AG08395 (cell line): ENCODE measurements at places on chromosomes 6 and 20.
A peak's percentile ranks its signal among the peaks of the same experiment; 100 is the strongest.

- peak; percentile 77 for DNase-seq
Measured at GRCh38 chr20:61520893-61521460, 268.9 kb downstream of the CDH4 start.

DNA sequence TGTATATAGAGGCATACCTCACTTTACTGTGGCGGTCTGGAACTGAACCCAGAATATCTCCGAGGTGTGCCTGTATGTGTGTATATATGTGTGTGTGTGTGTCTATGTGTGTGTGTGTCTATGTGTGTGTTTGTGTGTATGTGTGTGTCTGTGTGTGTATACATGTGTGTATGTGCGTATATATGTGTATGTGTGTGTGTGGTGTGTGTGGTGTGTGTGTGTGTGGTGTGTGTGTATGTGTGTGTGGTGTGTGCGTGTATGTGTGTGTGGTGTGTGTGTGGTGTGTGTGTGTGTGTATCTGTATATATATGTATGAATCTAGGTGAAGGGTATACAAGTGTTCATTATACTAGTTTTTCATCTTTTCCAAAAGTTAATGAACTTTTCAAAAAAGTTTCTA lies 4.2 kb upstream of the NPEPL1 start:
- no peak for DNase-seq

DNA sequence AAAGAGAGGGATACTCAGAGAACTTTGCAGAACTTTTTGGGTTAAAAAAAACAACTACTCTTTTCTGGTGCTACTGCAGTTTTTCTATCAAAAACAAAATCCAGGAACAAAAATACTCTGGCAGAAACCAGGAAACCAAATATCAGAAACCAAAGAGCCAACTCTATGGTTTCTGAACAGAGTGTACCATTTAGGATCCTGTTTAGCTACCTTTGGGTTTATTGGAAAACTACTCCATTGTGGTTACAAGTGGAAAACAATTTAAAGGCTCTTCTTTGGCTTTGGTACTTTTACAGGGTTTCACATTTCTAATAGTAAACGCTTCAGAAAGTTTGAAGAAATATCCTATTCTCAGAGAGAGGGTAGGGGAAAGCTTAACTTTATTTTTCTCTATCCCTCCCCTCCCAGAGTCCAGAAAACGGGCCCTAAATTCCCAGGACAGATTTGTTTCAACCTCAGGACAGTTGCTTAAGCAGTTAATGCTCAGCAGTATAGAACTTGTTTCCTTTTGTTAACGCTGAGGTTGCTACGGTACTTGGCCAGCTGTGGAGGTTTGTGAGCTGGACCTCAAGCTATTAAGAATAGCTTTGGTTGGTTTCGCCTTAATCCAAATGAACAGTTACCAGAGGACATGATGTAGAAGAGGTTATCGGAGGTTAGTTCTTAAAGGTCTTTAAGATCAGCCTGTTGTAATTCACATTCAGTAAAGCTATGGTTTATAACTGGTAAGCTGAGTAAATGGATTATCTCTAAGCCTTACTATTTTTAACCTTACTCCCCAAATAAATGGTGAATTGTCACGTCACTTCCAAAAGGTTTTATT lies 47.9 kb downstream of the FOXO3 start:
- DNase-seq: no peak

DNA sequence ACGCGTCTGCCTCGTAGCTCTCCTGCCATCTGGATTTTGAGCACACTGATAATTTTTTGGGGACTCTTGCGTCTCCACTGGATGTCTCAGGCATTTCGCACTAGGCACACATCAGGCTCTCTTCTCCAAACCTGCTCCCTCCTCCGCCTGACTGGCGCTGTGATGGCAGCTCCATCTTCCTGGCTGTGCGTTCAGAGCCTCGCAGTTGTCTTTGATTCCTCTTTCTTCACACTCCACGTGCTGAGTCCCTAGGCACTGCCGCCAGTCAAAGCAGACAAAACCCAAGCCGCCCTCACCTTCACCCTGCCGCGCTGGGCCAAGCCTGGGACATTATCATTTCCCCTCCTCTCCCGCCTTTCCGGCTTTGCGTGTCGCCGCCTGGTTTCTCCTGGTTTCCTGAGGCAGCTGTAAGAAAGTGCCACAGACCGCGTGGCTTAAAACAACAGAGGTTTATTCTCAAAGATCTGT lies 778 bp downstream of the PSMG4 start:
- peak; percentile 36 for DNase-seq

DNA sequence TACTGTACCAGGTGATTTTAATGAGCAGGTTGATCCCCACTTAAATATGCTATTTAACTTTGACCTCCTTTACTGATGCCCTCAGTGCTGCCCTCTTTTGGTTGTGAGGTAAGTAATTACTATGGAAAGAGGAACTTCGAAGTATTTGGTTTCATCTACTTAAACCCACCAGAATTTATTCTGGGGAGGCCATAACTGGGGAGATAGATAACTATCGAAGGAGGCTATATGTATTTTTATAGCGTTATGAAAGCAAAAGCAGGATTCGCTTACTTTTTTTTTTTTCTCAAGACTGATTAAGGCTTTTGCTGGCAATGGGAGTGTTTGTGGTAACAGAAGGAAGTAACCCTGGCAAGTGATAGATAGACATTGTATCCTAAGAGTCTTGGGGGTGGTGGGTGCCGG lies 168.9 kb upstream of the CENPW start:
- no peak for DNase-seq

GRCh38 chr6:151021896-151022295 lies 156.4 kb downstream of the MTHFD1L start:
- DNase-seq: no peak

GRCh38 chr6:66940003-66940402 lies 1233.0 kb upstream of the EYS start:
- DNase-seq: no peak

DNA sequence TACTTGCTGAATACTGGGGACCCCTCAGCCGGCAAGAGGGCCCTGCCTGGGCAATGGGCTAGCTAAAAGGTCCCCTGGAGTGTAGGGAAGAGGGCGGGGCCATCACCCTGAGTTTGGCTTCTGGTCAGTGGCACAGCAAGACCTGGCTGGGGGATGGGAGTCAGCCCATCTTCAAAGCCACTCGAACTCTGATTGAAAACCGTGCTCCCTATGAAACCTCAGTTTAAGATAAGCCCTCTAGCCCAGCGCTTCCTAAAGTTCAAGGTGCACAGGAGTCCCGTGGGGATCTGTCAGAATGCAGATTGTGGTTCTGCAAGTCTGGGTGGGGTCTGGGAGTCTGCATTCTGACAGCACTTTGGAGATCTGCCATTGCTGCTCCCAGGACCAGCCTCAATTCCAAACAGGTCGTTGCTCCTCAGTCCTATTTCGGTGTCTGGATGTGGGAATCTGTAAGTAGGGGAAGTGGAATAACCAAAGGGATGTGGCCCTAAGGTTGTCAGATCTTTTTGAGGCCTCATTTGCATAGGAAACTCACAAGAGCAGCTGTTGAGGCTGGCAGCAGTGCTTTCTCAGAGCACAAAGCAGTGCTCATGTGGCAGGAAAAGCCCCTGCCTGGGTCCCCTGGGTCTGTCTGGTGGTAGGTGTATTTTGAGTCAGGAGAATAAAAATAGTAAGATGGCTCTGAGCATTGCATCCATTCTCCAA lies 85.3 kb upstream of the SCP2D1 start:
- DNase-seq: no peak

DNA sequence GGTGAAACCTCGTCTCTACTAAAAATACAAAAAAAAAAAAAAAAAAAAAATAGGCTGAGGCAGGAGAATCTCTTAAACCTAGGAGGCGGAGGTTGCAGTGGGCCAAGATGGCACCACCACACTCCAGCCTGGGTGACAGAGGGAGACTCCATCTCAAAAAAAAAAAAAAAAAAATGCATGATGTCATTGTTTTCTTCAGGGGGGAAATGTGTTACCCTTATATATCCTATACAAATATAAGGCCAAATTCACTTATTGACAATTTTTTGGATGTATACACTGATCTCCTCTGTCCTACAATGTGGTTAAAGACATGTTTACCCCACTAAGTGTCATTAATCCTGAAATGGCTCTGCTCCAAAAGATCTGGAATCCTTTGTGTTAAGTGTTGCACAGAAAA lies 73.1 kb downstream of the TPBG start:
- no peak for DNase-seq

- DNase-seq: no peak
Measured at GRCh38 chr6:41050536-41050935, 2.5 kb upstream of the APOBEC2 start.

GRCh38 chr20:6770786-6771100 lies 3.3 kb downstream of the BMP2 start:
- no peak for DNase-seq

DNA sequence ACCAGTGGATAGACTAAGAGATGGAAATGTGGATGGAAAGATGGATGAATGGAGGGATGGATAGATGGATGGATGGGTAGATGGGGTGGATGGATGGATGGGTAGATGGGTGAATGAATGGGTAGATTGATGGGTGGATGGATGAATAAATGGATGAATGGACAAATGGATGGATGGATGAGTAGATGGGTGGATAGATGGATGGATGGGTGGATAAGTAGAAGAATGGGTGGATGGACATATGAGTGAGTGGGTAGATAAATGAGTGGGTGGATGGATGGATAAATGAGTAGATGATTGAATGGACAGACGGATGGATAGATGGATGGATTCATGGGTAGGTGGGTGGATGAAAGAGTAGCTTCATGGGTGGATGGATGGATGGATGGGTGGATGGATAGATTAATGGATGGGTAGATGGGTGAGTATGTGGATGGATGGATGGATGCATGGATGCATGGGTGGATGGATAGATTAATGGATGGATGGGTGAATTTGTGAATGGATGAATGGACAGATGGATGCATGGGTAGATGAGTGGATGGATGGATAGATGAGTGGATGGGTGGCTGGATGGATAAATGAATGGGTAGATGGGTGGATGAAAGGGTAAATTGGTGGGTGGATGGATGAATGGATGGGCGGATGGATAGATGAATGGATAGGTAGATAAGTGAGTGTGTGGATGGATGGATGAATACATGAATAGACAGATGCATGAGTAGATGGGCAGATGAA lies 29.5 kb upstream of the KCNB1 start:
- DNase-seq: no peak

DNA sequence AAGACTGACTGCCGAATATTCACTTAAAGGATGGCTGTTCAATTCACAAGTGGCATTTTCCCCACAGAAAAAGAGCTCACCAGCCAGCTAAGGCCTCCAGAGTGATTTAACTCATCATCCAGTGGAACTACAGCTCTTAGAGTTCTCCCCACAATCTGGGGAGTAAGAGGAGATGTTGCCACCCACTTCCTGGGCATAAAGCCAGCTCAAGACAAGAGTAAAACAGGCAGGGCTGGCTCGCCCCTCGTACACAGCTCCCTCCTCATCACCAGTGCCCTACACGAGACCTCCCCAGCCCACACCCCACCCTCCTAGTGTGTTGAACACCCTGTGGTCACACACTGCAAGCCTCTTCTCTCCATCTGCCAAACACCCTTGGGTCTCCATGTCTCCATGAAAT lies 47.2 kb upstream of the IPCEF1 start:
- DNase-seq: peak; percentile 50

GRCh38 chr6:112579601-112580000 lies 232.5 kb downstream of the RFPL4B start:
- DNase-seq: no peak

DNA sequence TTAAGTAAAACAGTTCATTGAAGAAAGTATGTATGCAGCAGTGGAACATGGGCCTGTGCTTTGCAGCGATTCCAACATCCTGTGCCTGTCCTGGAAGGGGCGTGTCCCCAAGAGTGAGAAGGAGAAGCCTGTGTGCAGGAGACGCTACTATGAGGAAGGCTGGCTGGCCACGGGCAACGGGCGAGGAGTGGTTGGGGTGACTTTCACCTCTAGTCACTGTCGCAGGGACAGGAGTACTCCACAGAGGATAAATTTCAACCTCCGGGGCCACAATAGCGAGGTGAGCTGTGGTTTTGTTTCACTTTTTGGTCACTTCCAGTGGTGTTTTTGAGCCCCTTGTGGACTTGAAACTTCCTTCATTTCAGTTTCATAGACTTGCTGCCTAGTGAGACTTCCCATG lies 1.7 kb downstream of the TULP4 start:
- no peak for DNase-seq

DNA sequence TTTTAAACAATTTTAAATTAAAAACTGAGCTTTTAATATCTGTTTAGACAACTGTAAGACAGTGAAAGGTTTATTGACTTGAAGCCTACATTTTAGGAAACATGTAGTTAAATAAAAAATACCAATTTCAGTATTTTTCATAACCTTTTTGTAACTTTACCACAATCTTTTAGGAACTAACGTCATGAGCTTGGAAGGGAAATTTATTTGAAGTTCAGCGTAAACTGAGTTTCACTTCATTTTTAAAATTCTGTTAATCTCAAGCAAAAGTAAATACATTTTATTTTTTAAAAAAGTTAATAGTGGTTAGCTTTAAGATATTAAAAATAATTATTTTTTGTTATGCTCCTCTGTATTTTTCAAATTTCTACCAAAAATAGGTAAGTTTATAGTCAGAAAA lies 5.5 kb downstream of the CST7 start:
- no peak for DNase-seq

- no peak for DNase-seq
Measured at GRCh38 chr20:5670036-5670536, 80.1 kb upstream of the SHLD1 start.

DNA sequence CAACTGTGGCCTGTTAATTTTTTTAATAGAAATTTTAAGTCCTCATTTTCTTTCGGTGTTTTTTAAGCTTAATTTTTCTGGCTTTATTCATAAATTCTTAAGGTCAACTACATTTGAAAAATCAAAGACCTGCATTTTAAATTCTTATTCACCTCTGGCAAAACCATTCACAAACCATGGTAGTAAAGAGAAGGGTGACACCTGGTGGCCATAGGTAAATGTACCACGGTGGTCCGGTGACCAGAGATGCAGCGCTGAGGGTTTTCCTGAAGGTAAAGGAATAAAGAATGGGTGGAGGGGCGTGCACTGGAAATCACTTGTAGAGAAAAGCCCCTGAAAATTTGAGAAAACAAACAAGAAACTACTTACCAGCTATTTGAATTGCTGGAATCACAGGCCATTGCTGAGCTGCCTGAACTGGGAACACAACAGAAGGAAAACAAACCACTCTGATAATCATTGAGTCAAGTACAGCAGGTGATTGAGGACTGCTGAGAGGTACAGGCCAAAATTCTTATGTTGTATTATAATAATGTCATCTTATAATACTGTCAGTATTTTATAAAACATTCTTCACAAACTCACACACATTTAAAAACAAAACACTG lies 10.1 kb downstream of the HFE start:
- peak; percentile 61 for DNase-seq

- no peak for DNase-seq
Measured at GRCh38 chr6:53154794-53155193, 6.2 kb upstream of the GCM1 start.

GRCh38 chr6:103570431-103570830 lies 1289.3 kb downstream of the HACE1 start:
- DNase-seq: no peak

DNA sequence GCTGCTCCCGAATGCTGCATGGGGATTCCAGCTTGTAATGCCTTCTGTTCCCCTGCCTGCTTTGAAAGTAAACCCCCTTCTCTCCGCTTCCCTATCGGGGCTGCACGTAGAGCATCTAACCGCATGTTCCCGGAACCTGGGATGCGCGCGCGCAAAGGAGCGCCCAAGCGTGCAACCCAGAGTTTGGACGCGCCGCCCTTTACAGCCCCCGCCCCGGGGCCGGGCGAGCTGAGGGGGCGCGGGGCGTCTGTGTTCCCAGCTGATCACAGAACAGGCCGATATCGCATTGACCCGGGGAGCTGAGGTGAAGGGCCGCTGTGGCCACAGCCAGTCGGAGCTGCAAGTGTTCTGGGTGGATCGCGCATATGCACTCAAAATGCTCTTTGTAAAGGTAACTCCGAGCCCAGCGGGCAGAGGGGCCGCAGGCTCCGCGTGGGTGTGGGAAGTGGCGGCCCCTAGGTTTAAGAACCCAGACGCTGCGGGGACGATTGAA lies 1.4 kb downstream of the LAMP5 start:
- no peak for DNase-seq
